ENCODE measurements at places on chromosomes 12 and 14.
A peak's percentile ranks its signal among the peaks of the same experiment; 100 is the strongest.

DNA sequence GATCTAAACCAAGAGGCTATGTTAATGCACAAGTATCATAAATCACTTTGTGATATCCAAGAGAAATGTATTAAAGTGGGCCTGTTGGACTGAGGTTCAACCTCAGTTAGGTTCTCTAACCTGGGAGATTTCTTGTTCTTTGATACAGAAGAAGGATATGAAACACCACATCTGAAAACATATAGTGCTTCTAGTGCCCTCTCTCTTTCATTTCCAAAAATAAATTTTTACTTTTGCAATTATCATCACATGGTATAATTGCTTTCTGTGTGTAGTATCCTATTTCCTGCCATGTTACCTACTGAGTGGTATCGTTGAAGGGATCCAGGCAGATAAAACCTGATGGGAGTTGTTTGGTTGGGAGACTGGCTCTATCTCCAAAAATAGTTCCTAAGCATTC lies 264.9 kb downstream of the CCER1 start:
- no peak for DNase-seq

DNA sequence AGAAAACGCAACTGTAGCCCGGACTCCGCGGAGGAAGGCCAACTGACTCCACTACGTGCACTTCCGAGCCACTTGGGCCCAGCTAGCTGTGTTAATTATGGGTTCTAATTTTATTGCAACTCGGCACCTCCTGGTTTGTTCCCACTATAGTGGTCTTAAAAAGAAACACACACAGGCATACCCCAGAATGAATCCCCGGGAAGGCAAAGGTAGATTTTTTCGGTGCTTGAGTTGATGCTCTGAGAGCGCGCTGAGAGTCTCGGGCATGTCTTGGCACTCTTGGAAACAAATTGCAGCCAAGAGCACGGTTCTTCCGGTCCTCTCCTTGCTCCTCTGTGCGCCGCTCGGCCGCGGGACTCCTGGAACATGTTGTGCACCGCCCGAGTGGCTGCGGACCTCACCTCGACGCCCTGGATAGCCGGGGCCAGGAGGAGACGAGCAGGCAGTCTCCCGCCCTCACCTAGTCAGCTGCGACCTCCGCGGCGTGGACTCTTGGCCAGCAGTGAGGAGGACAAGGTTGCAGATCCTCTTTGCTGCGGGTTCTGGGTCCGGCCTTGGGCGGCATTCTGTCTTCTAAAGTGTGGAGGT lies 6.8 kb upstream of the PAX9 start:
- DNase-seq, result no peak

GRCh38 chr12:46470975-46471374 lies 98.4 kb upstream of the SLC38A2 start:
- DNase-seq, result no peak

DNA sequence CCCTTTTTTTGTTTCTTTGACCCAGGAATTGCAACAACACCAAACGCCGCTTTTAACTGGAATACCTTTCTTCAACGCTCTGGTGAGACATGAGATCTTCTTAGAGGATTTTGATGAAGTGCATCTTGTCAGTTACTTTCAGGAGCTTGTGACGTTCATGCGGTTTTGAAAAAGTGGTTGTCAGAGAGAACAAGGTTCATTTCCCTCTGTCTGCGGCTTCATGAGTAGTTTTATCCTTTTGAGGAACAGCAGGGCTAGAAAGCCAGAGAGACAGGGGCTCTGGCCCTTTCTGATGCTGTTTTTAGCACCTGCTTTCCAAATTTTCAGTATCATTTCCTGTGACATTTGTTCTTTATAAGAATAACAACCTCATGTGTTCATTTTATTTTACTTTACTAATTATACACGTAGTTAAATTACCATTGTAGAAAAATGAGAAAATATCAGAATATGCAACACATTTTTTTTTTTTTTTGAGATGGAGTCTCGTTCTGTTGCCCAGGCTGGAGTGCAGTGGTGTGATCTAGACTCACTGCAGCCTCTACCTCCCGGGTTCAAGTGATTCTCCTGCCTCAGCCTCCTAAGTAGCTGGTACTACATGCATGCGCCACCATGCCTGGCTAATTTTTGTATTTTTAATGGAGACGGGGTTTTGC lies 61.8 kb downstream of the GLT1D1 start:
- DNase-seq, result no peak

DNA sequence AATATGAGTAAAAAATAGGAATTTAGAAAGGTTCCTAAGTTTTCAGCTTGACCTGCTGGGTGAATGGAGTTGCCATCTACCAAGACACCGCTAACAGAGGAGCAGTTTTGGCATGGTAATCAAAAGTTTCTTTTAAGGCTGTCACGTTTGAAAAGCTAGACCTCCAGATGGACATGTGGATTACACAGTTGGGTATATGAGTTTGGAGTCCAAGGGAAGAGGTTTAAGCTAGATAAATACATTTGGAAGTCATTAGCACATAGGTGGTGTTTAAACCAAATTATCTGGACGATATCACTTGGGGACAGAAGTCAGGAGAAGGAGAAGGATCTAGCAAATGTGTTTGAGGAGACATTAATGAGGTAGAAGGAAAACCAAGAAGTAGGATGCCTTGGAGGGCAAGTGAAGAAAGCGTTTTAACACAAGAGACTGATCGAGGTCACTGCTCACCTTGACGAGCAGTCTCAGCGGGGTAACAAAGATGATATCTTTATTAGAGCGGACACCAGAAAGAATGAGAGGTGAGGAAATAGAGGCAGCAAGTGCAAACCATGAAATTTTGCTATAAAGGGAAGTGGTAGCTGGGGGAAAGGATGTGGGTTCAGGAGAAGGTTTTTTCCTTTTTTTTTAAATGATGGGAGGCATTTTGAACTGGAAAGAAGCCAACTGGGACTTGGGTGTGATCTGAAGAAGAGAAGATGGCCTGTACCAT lies 17.6 kb downstream of the PNP start:
- DNase-seq, result no peak

GRCh38 chr14:93591506-93591905 lies 160.8 kb downstream of the UNC79 start:
- no peak for DNase-seq

DNA sequence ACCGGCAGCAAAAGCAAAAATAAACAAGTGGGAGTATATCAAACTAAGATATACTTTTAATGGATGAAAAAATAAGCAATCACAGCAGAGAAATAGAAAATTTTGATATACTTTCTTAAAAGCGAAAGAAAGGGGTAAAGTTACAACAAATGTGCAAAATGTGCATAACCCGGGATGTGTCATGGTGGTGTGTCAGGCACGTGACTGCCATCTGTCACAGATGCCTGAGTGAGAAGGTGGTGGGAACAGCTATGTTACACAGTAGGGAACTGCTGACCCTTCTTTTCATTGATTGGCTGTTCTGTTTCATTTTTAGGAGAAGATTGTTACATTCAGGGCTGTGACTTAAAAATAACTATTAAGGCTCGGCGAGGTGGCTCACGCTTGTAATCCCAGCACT lies 168.1 kb upstream of the PELI2 start:
- DNase-seq, result no peak

DNA sequence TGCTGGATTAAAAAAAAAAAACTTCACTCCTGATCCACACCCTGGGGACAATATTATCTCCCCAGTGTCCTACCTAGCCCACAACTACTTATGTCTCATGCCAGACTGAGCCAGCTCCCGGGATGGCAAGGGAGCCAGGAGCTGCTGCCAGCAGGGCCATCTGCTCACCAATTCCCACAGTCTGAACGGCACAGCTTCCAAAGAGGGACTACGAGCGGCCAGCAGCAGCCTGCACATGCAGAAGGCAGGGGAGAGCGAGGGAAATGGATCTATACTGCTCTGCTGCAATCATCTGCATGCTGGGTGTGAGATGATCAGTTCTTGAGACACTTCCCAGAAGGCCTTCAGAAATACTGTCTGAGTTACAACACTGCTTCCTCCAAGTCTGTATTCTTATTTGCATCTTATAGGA lies 11.1 kb downstream of the SSH1 start:
- DNase-seq, result no peak

- DNase-seq, result no peak
Observed at GRCh38 chr14:85475113-85475512, 54.8 kb upstream of the FLRT2 start.

GRCh38 chr12:4383304-4383865 lies 3.9 kb upstream of the FGF23 start:
- no peak for DNase-seq

GRCh38 chr12:101287357-101287756 lies 7.5 kb downstream of the UTP20 start:
- DNase-seq, result no peak

GRCh38 chr14:68666236-68666635 lies 126.6 kb downstream of the ZFP36L1 start:
- no peak for DNase-seq

DNA sequence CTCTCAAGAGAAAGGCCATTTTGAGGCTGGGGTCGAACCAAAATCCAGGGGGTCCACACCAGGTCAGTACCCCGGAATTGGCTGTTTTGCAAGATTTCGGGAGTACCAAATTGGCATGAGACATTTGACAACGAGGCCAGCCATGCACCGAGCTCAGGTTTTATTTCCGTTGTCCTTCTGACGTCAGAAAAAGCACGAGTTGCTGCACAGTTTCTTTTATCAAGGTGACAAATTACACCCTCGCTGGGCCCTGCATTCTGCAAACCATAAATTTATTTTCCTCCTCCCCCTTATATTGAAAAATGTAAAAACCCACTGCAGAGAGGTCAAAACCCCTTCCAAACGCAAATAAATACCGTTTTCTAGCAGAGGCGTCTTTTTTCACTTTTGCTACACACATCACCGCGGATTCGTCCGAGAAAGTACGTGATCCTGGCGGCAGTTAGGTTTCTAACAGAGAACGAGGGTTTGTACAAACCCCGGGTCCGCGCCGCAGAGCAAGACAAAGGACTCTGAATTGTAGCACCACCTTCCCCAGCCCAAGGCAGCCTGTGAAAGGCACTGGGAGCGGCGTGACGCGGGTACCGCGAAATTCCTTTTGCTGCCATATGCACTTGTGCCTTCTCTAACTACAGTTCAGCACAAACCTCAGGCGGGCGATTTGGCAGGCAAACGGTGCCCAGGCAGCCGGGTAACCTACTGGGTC lies 1.8 kb downstream of the SLC38A1 start:
- DNase-seq, result peak; percentile 52

DNA sequence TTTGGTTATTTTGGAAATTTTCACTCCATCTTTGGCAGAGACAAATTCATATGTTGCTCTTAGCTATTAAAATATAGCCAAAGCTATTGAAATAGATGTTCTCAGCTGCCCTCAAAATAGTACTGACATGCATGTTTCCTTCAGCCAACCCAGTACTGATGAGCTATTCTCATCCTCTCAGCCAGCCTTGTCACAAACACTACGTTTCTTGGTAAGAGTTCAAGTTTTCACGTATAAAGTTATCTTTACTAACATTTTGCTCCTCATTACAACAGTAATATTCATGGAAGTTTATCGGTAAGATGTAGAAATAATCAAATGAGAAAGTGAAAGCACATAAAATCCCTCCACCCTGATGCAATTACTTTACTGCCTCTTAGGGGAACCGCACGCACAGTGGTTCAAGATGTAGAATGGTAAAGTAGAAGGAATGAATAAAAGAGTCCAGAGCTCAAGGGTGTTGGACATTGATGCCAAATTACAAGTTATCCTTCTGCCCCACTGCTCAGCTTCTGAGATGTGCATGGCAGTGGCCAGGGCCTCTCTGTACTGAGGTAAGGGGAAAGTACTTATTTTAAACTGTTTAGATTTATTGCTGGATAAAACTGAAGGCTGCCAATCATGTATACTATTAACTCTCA lies 20.7 kb downstream of the GCH1 start:
- DNase-seq, result no peak

DNA sequence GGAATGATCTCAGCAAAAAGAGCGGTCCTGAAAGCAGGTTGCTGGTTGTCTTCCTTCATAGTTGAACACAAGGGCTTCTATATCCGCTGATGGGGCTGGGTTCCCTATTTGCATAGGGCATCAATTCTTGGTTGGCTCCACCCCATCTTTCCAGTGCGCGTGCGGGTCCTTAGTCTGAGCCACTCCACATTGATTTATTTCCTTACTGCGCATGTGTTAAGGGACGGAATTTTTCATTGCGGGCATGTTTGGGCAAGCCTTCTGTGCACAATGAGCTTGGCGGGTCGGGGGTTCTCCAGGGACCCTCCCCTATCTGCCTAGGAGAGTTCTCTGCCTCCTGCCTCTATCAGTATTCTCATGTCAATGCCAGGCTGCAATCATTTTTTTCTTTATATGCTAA lies 21.2 kb upstream of the DLGAP5 start:
- no peak for DNase-seq

- no peak for DNase-seq
Observed at GRCh38 chr12:40969796-40970195, 218.3 kb upstream of the PDZRN4 start.

- DNase-seq, result no peak
Observed at GRCh38 chr12:50147281-50147680, 19.9 kb downstream of the CERS5 start.

- no peak for DNase-seq
Observed at GRCh38 chr14:104219731-104220214, 81.4 kb downstream of the KIF26A start.

DNA sequence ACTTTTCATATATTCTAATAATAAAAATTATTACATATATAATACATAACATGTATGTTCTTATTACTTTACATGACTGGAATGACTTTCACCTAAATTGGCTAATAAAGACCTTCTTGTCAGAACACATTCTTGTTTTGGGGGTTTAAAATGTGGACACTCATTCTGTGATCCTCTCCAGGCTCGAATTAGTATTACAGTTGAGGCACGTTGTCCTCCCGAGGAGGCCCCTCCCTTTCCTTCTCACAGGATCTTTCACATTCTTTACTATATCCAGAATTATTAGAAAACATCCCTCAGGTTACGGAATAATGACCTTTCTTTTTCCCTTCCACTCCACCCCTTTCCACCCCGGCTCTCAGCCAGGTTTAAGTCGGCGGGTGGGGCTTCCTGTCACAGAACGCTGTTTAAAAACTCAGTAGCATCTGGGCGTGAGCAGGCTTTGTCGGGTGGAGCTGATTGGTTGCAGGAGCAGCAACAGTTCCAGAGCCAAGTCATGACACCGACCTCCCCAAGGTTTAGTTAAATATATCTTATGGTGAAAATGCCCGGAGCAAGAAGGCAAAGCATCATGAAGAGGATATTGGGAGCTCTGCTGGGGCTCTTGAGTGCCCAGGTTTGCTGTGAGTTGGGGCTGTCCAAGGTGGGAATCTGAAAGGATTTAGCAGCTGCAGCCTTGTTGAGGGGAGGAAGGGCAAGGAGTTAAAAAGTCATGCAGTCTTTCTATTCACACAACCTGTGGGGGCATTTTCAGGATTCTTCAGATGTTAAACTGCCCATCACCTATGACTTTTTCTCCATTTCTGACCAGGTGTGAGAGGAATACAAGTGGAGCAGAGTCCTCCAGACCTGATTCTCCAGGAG lies 396.7 kb upstream of the OR4E1 start:
- DNase-seq, result no peak

- no peak for DNase-seq
Observed at GRCh38 chr12:95723693-95724384, 66.7 kb downstream of the NTN4 start.
